ENCODE measurements at places on chromosomes 12 and 14. TPM values are rescaled to one million over a fixed set of nuclear protein-coding genes. Genes with fewer than 3 reads are reported as not detected.
A peak's percentile ranks its signal among the peaks of the same experiment; 100 is the strongest.

- peak within 1 kb of the TSS; percentile 72 for H3K27ac ChIP-seq
- peaks cover 7% of the 10 kb centered on the region for H3K27me3 ChIP-seq
- H3K4me3 ChIP-seq = peak within 1 kb of the TSS; percentile 91
- H3K36me3 ChIP-seq = no peaks in the 10 kb centered on the region
Measured at GRCh38 chr14:54566410-54567223, at the start of gene SAMD4A. TSS of gene SAMD4A (plus strand) at chr14:54567128. CDS start at chr14:54567917, 789 bp downstream.

DNA sequence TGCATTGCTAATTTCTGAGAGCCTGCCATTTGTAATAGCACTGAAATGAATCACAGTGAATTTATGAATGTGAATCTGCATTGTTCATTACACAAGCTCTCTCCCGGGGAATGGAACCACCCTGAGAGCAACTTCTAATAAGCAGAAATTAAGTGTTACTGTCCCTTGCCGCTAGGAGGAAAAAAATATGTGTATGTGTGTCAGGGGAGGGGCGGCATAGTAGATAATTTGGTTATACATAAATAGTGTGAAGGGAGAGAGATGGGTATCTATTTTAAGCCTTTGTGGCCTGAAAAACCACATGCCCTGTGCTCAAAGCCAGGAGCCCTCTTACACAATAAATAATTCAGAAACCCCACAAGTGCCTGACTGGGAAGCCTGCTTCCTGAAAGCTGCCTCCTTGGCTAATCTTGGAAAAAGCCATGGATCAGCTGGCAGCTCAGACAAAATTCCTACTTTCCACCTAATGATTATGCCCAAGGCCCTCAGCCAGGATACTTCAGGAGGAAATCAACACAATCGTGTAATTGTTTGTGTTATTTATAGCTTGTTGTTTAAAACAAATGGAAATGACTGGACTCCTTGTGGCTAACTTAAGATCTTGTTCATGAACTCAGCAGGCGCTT is 366.2 kb upstream of the KITLG start:
- H3K4me1 ChIP-seq = no peaks in the 10 kb centered on the region
- no peaks in the 10 kb centered on the region for H3K36me3 ChIP-seq
- DNase-seq = no peak
- H3K27me3 ChIP-seq = peaks cover 9% of the 10 kb centered on the region
- no peak overlapping the region for H3K27ac ChIP-seq

Gene DLK1
- total RNA-seq = not detected

GRCh38 chr12:87384226-87384625 is 645.0 kb downstream of the C12orf50 start:
- no peaks in the 10 kb centered on the region for H3K27me3 ChIP-seq
- H3K4me1 ChIP-seq = no peaks in the 10 kb centered on the region
- H3K4me3 ChIP-seq = no peak overlapping the region
- DNase-seq = no peak

DNA sequence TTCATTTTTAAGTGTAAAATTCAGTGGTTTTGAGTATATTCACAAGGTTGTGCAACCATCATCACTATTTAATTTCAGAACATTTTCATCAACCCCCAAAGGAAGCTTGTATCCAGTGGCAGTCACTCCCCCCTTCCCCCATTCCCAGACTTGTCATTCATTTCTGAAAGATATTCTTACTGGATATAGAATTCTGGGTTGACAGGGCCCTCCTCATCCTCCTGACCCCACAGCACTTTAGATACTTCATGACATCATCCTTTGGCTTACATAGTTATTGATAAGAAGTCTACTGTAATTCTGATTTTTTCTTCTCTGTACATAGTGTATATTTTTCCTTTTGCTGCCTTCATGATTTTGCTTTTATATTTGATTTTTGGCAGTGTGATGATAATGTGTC is 8.8 kb upstream of the ADGRD1 start:
- no peak overlapping the region for H3K4me3 ChIP-seq
- peaks cover 21% of the 10 kb centered on the region for H3K27me3 ChIP-seq
- no peak overlapping the region for H3K27ac ChIP-seq
- no peak for DNase-seq
- H3K36me3 ChIP-seq = peaks cover 10% of the 10 kb centered on the region

DNA sequence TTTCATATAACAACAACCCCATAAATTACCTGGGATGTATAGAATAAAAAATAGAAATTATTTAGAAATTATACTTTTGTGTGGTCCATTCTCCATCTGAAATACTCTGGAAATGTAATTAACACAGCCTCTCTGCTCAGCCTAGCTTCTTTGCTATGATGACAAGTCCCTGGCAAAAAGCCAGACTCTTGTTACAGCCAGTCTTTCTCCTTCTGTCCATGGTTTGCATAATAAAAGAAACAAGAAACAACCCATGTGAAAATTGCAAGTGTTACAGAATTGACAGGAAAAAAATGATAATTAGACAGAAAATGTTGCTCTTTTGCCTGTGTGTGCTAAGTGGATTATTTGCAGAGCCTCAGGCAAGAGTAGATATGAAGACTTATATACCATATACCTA is 61.3 kb downstream of the C12orf50 start:
- no peaks in the 10 kb centered on the region for H3K36me3 ChIP-seq
- H3K4me1 ChIP-seq = no peaks in the 10 kb centered on the region
- no peak for DNase-seq
- H3K27ac ChIP-seq = no peak overlapping the region
- H3K4me3 ChIP-seq = no peak overlapping the region

All from activated CD4-positive, alpha-beta memory T cell treated with anti-CD3 and anti-CD28 coated beads for 36 hours (primary cell).